MCF 10A (cell line): ENCODE measurements at places on chromosomes 11 and 22.

DNA sequence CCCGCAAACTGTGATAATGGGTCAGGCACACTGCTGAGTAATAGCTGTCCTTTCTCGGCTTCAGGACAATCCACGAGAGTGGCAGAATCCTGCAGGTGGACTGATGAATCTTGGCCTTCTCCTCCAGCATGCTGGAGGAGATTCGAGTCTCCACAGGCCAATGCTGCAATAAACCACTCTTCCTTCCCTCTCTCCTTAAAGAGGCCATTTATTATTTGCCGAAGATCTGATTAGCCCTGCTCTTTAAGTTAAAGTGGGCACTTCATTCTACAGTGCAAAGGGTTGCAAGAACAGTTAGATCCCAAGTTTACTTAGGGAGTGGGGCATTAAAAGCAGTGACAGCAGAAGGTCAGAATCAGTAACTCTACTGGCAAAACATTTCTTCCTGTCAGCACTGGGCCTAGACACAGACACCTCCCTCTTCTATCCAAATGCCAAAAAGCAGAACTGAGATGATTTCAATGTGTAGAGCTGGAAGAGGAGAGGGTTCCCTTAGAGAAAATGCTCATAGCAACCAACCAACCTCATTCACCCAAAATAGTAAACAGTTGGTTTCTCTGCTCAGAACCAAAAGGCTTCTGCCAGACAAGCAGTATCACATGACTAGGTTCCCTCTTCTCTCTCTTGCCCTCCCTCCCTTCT is 121.7 kb downstream of the SGSM3 start:
- no peak for DNase-seq

- DNase-seq, result no peak
Measured at GRCh38 chr11:99548264-99548663, 527.5 kb downstream of the CNTN5 start.

DNA sequence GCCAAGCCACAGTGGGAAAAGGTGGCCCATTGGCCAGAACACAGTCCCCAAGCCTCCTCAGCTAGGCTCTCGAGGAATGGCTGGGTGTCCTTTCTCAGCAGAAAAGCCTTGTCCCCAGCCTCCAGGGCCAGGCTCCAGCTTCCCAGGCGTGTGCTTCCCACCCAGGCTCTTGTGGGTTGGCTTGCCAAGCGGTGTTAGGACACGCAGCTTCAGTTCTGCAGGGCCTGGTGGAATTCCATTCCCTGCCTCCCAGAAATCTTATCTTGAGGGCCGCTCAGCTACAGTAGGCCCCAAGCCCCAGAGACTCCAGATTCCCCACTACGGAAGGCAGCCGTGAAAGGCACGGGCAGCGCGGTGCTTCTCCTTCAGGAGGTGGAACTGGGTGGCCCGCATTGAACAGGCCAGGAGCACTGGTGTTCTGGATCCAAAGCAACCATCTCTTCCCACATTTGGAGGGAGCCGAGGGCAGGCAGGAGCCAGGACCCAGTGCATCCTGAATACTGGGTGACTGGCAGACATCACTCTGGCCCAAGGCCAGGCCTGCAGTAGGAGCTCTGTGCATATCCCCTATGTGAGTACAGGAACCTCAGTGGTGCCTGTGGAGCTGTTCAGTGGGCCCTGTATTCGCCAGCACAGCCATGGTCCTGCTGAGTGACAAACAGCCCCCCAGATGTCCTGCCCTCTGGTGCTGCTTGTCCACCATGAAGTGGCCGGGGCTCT is 16.7 kb upstream of the KCNQ1OT1 start:
- no peak for DNase-seq

DNA sequence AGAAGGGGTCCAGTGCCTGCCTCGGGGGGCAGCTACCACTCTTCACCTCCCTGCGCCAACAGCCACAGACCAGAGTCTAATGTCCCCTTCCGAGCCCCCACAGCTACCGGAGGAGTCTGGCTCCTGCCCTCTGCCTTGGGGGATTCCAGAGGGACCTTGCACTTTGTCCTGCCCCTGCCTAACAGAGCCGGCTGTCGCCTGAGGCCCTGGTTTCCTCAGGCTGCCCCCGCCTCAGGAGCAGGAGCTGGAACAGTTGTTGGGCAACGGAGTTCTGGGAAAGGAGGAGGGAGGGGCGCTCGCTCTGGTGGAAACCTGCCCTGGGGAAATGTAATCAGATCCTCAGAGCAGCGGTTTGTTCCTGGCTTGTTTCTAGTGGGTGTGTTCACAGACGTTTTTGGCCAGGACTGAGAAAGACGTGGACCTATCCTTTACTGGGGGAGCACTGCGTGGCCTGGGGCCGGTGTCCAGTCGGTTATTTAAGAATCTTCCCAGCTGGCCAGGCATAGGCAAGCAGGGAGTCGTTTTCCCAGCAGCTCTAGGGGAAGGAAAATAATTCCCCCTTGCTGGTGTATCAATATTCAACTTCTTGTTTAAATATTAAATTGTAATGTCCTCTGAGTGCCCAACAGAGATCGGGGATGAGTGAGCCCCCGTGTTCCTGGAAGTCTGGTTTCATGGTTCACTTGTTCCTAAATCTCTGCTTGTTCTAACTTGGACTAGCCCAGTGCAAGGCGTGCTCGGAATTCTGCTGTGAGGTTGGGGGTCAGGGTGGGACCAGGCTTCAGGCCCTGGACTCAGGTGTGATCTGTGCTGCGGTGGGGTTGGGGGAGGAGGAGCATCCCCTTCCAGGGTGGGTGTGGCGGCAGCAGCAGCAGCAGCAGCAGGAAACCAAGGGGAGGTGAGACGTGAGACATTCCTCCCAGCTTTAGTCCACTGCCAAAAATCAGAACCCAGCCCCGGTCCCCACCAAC is 32.1 kb downstream of the A4GALT start:
- DNase-seq, result peak; percentile 99

DNA sequence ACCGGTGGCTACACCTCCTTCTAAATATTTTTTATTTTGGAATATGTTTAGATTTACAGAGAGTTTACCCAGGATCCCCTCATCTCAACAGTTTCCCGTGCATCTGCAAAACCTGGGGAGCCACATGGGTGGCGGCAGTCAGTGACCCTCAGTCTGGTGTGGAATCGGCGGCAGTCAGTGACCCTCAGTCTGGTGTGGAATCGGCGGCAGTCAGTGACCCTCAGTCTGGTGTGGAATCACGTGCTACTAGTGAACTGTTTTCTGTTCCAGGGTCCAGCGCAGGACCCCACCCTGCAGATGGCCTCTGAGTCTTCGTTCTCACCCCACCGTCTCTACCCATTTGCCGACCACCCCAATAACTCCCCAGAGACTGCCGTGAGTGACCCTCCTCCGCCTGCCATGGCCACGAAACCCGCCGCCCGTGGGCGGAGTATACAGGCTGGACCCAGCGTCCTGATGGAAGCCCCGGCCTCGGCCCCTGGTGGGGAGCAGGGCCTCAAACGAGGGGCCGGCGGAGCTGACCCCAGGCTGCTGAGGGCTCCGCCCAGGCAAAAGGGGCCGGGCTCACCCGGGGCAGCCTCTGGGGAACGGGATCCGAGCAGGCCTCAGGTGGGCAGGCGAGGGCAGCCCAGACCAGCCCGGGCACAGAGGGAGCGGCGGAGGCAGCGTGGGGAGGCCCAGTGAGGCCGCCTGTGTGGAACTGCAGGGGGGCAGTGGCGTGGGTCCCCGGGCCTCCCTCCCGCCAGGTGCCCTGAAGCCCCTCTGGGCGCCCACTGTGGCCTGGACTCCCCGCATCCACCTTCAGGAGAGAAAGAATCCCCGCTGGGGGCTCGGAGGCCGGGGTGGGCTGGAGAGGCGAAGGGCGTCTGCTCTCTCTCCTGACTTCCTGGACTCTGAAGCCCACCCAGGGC is 2.5 kb downstream of the IL17REL start:
- no peak for DNase-seq

DNA sequence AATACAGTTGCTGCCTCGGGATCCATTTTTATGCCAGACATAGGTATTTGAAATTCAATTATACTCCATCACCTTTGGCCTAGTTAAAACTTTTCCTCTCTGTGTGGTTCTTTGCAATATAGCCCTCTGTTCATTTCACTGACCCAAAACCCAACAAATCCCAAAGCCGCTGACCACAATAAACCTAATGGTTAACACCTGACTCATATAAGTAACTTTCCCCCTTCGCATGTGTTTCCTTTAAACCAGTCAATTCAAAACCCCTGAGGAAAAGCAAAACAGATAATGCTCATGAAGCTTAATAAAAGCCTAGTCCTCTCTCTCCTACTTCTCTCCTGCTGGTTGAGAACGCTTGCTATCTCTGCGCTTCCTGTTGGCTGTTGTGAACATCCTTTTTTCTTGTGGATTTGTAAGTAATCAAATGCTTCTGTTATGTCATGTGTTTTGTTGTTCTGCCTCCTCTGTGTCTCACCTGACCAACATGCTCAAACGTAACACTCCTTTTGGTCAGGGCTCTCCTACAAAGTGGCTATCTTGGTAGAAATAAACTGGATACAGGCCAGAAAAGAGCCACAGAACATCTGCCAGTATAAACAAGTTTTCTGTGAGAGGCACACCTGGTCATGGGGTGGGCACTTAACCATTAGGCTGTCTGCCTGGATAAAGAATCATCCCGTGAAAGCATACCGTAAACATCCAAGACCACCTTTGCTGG is 652.6 kb downstream of the METTL15 start:
- peak; percentile 25 for DNase-seq

GRCh38 chr11:60711276-60711675 is 11.9 kb downstream of the MS4A8 start:
- DNase-seq, result no peak

GRCh38 chr11:36155770-36156160 is 133.5 kb downstream of the COMMD9 start:
- peak; percentile 49 for DNase-seq

- no peak for DNase-seq
Measured at GRCh38 chr11:119910051-119910450, 181.1 kb upstream of the NECTIN1 start.

DNA sequence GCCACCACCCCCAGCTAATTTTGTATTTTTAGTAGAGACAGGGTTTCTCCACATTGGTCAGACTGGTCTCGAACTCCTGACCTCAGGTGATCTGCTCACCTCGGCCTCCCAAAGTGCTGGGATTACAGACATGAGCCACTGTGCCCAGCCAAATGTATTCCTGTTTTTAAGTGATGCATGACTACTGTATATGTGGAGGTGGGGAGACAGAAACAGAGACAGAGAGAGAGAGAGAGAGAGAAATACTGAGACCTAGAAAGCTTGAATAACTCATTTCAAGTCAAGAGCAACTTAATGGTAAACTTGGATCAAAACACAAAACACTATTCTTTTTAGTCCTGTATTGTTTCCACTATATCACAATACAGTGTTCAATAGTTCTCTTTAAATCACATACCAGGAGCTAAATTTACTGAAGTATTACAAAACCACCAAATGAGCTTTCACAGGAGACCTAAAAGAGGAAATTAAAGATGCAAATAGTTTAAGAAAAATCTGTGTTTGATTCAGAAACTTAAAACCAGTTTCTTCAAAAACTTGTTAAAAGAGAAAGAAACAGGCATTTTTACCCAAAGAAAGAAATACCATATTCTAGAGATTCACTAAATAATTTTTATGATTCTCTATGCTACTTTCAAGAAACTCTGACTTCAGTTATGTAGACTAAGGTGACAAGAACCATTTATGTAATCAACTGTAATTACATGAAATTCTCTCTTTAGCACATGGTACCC is 188.7 kb downstream of the ETS1 start:
- DNase-seq, result no peak

- DNase-seq, result peak; percentile 74
Measured at GRCh38 chr22:21816787-21817496, 50.5 kb downstream of the MAPK1 start.

DNA sequence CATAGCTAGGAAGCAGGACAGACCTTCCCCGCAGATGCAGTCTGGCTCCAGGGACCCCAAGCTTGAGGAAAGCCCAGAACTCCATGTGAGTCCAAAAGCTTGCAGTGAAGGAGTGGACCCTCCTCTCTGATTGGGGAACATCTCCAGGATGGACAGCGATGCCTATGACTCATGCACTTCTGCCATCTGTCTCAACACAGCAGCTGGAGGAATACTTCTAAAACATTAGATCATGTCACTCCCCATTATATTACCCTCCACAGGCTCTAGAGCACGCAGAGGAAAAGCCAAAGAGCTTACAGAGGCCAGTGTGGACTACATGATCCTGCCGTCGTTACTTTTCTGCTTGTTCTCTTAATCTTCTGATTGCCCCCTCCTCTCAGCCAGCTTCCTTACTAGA is 605.7 kb downstream of the INSC start:
- peak; percentile 6 for DNase-seq

- DNase-seq, result peak; percentile 89
Measured at GRCh38 chr22:36541831-36542411, 13.0 kb upstream of the EIF3D start.

- DNase-seq, result peak; percentile 63
Measured at GRCh38 chr11:91653079-91653754, 571.4 kb upstream of the FAT3 start.

GRCh38 chr11:79312617-79313529 is 128.0 kb downstream of the TENM4 start:
- DNase-seq, result no peak

DNA sequence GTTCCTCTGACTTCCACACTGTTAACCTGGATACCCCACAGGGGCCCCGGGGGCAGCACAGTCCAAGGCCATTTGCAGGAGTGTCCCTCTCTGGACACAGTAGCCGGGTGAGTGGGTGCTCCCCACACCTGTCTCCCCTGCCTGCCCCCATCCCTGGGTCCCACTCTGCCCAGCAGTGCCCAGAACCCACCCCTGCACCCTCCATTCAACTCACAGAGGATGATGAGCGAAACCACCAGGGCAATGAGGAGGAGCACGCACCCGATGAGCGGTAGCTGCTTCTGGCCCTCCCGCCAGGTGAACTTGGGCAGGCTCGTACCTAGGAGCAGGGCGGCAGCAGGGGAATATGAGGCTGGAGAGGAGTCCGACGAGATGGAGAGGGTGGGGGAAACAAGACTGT is 12.2 kb downstream of the TMPRSS13 start:
- no peak for DNase-seq

DNA sequence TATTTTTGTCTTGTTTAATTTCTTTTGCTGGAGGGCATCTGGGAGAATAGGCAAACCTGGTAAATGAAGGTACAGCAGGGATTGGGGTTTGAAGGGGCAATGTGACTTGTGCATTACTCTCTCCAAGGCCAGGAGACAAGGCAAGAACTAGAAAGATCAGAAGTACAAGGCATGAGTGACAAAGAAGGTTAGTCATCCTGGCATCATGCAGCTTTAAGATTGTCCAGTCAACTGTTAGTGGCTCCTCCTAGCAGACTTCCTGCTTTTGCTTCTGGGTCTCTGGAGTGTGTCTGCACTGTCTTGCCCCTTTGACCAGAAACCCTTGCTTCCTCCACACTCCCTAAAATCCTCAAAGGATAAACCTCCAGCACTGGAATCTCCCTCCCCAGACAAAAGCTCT is 27.2 kb upstream of the GLYATL1 start:
- peak; percentile 9 for DNase-seq

GRCh38 chr22:43225609-43226008 is 38.7 kb upstream of the TTLL12 start:
- no peak for DNase-seq

GRCh38 chr22:30732426-30732825 is 37.8 kb downstream of the OSBP2 start:
- no peak for DNase-seq

GRCh38 chr11:129729216-129729615 is 86.4 kb upstream of the TMEM45B start:
- DNase-seq, result no peak

- DNase-seq, result no peak
Measured at GRCh38 chr11:102933627-102934026, 21.9 kb downstream of the MMP13 start.

GRCh38 chr11:75346912-75347647 is 4.4 kb downstream of the ARRB1 start:
- no peak for DNase-seq
